ENCODE measurements at places on chromosomes 12 and 14.

DNA sequence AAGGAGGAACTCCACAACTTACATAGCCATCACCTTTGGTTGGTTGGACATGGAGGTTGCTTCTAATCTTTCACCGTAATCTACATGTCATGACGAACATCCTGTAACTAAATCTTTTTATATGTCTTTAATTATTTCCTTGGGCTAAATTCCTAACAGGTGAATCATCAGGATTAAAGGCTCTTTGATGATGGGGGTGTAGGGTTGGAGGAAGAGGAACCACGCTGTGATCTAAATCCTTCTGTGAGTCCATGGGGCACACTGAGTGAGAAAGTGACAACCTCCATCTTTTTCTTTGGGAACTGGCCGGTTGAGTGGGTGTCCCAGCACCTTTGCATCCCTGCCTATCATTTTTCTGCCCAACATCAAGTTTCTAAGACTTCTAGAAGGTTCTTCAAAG lies 31.1 kb upstream of the MAP1LC3B2 start:
- peak; percentile 43 for DNase-seq

- no peak for DNase-seq
Measured at GRCh38 chr14:100680439-100681051, 46.1 kb upstream of the DLK1 start.

DNA sequence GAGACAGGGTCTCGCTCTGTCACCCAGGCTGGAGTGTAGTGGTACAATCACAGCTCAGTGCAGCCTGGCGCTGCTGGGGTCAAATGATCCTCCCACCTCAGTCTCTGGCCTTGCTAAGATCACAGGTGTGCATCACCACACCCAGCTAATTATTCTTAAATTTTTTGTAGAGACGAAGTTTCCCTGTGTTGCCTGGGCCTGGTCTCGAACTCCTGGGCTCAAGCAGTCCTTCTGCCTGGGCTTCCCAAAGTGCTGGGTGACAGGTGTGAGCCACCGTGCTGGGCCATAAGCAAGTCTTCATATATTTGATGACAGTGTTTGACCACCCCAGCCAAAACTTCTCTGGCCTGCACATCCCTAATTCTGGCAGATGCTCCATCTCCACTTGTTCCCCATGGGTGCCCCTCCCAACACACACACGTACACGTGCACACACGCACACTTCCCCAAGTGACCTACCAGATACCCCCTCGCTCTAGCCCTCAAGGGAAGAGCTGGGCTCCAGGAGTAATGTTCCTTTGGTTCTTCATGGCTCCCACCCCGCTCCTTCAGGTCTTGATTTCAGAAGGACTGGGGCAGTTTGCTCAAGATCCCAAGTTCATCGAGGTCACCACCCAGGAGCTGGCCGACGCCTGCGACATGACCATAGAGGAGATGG lies 104.3 kb upstream of the FKBP4 start:
- no peak for DNase-seq

- no peak for DNase-seq
Measured at GRCh38 chr14:94673781-94674231, 61.6 kb downstream of the SERPINA3 start.

- DNase-seq: no peak
Measured at GRCh38 chr12:122052285-122052684, 26.3 kb upstream of the MLXIP start.

DNA sequence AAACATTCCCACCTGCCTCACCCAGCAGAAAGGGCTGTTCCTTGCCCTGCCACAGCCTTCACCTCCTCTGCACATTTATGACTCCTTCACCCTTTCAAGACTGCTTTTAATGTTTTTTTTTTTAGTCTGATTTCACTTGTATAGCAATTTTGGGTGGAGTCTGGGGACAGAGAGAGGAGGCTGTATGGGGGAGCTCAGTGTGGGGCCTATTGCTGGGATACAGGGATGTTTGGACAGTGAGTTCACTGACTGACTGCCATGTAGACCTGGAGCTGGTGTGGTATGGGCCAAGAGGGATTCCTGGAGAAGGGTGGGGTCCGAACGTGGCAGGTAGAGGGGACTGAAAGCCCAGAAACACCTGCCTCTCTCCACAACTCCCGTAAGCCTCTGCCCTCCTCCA lies 1.9 kb upstream of the KRT85 start:
- DNase-seq: no peak

DNA sequence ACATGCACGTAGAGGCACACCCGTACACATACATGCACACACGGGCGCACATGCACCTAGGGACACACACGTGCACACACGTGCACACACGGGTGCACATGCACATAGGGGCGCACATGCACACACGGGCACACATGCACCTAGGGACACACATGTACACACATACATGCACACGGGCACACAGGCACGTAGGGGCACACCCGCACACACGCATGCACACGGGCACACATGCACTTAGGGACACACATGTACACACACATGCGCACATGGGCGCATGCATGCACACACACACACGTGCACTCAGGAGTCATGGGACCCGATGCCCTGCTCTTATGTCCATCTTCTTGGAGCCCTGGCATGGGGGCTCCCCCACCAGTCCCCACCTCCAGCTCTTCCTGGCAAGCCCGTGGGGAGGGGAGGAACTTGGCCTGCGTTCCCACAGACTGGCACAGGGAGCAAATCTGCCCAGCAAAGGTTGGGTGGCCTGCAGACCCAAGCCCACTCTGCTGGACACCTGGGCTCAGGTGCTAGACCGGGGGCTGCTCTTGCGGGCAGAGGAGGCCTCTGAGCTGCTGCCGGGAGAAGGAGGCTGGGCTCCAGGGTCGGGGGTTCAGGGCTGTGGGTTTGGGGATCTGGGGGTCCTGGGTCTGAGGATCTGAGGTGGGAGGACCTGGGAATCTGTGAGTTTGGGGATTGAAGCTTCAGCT lies 51.4 kb downstream of the KIF26A start:
- DNase-seq: no peak

DNA sequence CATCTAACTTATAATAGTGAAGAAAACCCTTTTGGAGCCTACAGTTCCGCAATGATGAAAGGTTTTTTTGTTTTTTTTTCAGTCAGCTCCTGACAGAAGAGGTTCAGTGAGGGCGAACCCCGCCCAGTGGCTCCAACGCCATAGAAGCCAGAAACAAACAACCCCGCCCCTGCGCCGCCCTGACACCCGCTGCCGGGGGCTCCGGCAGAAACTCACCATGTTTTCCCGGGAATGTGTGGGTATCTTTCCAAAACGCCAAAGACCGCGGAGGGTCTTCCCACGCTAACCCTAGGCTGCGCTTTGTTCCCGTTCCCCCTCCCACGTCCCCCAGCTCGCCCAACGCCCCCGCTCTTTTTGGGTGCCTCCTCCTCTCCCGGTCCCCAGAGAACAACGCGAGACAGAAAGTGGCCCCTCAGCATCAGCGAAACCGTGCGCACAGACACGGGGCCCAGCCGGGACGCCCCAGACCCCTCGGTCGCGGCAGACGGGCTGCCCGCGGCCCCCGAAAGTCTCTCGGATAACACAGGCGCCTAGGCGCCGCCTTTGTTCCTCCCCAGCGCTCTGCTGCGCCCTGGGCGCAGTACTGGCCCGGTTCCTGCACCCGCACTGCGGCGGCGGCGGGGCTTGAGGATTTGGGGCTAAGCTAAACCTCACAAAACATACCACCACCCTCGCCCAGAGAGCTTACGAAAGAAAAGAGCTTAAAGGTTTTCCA lies 522 bp downstream of the TUBA1A start:
- DNase-seq: peak; percentile 66

DNA sequence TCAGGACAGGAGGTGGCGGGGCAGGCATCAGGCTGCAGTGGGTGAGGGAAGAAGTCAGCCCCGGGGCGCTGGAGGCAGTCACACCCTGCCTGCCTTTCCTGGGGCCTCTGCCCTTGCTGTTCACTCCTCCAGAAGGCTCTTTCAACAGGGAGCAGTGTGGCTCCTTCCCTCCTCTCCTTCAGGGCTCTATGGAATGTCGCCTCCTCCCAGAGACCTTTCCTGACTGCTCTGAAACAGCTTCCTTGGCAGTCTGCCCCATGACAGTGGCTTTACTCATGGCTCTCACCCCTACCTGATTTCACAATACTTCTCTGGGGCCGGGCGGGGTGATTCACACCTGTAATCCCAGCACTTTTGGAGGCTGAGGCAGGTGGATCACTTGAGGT lies 7.1 kb downstream of the RHOF start:
- peak; percentile 81 for DNase-seq

DNA sequence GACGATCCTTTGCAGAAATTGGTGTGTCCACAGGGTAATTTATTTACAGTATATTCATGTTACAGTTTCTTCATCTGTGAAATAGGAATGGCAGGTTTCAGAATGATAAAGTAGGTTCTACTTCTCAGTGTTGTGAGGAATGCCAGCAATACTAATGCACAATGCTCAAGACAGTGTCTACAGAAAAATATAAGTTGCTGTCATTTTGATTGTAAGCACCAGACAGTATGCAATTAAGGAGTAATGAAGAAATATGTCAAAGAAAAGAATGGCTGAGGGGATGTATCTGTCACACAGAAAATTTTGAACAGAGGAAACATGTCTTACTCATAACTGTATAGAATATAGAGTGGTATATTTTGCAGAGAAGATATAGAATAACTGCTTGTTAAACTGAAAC lies 525.4 kb downstream of the GALC start:
- no peak for DNase-seq

DNA sequence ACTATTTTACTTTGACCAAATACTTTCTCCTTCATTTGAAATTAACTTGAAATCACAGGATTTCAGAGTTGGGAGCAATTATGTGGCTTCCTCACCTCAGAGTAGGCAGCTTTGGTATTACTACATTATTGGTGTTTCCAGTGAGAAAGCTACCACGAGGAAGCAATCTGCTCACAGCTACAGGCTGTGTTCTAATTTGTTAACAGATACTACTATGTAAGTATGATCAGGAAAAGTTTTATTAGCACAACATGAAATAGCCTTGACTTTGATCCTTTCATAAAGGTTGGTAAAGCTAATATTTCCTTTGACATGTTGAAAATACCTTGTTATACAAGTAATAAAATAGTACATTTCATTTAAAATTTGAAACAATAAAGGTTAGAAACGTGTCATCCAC lies 30.6 kb downstream of the TAOK3 start:
- no peak for DNase-seq

DNA sequence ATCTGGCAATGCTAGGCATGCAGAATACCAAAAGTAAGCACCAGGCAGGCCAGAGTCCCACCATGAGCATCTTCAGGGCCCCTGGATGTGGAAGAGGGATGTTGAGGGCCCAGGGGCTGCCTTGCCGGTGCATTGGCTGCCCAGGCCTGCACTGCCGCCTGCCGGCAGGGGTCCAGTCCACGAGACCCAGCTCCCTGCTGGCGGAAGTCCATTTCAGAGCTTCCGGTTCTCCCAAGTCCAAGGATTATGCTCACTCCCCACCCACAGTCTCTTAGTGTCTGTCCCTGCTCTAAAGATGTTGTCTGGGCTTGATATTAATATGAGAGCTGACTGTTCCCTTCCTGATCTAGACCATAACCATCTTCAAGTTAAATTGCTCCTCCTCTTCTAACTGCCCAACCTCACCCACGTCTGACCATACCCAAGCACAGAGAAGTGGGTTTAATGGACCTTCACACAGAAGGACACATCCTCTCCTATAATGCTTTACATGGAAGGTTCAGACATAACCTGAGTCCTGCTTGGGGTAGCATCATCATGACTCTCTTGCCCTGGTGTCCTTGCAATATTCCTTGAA lies 117.4 kb downstream of the DAD1 start:
- peak; percentile 80 for DNase-seq

- no peak for DNase-seq
Measured at GRCh38 chr12:122819209-122819785, 16.0 kb upstream of the HIP1R start.

GRCh38 chr14:50941151-50941550 lies 3.1 kb downstream of the PYGL start:
- DNase-seq: no peak

- DNase-seq: no peak
Measured at GRCh38 chr14:93100100-93100499, 15.6 kb downstream of the ITPK1 start.

- DNase-seq: no peak
Measured at GRCh38 chr12:108616941-108617858, 16.5 kb downstream of the SELPLG start.

DNA sequence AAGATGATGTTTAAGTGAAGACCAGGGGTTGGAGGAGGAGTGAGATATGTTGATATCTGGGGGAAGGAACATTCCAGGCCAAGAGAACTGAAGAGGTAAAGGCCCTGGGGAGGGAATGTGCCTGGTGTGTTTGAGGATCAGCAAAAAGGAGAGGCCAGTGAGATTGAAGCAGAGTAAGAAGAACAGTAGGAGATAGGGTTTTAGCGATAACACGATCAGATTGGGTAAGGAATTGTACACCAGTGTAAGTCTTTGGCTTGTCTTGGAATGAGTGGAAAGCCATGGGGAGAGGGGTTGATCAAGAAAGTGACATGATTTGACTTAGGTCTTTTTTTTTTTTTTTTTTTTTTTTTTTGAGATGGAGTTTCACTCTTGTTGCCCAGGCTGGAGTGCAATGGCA lies 4.8 kb downstream of the TROAP start:
- DNase-seq: no peak

- peak; percentile 31 for DNase-seq
Measured at GRCh38 chr12:3035171-3035570, 42.0 kb upstream of the TSPAN9 start.

DNA sequence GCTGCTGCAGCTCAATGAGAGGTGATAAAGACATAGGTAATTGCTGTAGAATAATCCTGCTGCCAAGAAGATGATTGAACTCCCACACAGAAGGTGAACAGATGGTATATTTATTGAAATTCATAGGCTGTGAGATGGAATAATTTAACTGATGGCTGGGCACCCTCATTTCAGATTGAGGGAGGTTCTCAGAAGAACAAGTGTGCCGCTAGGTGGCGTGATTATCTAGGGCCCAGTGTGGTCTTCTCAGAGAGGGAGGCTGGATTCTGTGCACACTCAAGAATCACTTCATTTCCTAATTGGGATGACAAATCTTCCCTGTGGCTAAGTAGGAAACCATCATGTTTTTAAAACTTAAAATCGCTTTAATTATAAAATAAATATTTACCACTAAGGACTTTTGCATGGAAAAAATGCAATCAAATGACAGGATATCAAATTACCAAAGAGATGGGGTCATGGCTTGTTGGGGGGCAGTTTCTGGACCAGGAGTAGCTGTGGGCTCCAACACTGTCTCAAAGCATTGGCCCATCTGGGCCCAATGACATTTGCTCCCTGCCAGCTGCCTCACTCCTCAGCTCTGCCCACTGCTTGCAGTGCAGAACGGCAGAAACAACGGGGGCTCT lies 132.3 kb downstream of the SNAPC1 start:
- peak; percentile 88 for DNase-seq

- peak; percentile 55 for DNase-seq
Measured at GRCh38 chr14:100534528-100535286, 52.5 kb downstream of the BEGAIN start.

GRCh38 chr14:95683793-95684192 lies 2.4 kb upstream of the TCL1B start:
- DNase-seq: no peak

GRCh38 chr12:92601176-92601575 lies 101.6 kb upstream of the PLEKHG7 start:
- no peak for DNase-seq

- DNase-seq: no peak
Measured at GRCh38 chr14:45253754-45254310, 830 bp upstream of the MIS18BP1 start.

GRCh38 chr12:47192051-47192450 lies 112.3 kb upstream of the AMIGO2 start:
- DNase-seq: no peak
